Right hindlimb (tissue), 1 donor: ENCODE measurements at places on chromosomes 4 and X.
A peak's percentile ranks its signal among the peaks of the same experiment; 100 is the strongest.

DNA sequence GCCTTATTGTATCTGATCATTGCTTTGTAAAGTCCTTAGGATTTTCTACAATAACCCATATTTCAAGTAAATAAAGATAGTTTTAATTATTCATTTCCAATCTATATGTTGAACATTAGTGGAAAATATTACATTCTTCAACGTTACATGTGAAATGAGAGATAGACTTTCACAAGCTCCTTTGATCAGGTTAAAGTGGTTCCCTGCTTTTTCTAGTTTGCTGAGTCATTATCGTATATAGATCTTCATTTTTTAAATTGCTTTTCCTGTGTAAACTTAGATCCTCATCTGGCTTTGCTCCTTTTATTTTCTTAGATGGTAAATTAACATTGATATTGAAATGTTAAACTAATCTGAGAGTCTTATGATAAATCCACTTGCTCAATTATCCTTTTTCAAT is 599.0 kb downstream of the TRAM1L1 start:
- no peak for DNase-seq

DNA sequence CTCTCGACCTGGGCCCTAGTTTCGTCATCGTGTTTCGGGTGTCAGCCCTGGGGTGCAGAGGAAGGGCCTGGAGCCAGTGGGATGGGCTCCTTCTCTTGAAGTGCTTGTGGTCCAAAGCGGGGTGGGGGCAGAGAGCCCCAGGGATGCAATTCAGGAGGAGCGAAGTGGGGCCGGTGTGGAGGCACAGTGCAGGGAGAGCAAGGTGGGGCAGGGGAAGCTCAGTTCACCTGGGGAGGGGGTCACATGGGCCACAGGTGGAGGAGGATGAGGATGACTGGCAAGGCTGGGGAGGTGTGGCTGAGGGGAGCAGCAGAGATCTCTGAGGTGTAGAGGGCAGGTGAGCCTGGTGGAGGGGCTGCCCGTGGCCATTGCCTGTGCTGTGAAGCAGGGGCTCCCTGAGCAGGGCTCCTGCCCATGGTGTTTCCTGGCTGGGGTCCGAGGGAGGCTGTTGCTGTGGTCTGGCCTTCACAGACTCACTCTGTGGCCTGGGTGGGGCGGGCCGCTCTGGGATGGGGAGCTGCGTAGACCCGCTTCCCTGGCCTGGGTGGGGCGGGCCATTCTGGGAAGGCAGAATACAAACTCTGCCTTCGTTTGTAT is 6.9 kb downstream of the SORCS2 start:
- DNase-seq: peak; percentile 35

DNA sequence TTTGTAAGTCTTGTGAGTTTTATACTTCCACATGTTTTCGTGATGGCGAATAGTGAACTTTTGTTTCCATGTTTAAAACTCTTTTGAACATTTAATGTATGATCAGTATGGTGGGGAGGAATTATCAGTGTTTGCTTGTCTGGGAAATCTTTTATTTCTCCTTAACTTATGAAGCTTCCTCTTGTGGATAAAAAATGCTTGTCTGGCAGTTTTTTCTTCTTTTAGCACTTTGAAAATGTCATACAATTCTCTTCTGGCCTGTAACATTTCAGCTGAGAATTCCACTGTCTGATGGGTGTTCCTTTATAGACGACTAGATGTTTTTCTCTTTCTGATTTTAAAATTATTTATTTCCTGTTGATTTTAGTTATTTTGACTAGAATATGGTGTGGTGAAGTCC is 576.0 kb downstream of the DACH2 start:
- no peak for DNase-seq

DNA sequence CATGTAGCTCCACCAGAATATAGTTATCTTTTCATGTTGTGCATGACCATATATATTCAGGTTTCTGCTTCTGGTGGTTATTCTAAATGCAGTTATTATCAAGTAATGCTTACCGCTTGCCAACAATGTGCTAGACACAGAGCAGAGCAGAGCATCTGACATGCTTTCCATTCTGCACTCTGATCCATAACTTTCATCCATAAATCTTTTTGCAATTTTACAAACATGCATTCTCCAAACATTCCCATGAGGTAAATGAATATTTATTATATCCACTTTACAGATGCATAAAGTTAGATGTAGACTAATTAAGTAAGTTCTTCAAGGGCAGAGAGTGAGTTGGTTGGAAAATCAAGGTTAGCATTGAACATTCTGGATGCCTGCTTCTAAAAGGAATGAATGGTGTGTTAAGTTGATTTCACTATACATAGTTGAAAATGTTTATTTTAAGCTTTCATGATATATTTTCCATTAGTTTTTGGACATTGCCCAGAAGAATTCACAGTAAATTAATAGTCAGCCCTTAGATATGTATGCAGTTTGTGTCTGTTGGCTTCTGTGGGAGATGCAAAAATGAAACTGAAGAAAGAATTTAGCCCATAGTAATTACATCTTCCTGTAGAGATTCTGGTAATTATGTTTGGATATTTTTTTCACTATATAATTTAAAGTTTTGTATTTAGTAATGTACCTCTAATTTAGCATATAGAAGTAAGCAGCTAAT is 867.8 kb downstream of the CCSER1 start:
- DNase-seq: no peak

GRCh38 chrX:153631907-153632594 is 15.0 kb upstream of the DUSP9 start:
- DNase-seq: no peak

DNA sequence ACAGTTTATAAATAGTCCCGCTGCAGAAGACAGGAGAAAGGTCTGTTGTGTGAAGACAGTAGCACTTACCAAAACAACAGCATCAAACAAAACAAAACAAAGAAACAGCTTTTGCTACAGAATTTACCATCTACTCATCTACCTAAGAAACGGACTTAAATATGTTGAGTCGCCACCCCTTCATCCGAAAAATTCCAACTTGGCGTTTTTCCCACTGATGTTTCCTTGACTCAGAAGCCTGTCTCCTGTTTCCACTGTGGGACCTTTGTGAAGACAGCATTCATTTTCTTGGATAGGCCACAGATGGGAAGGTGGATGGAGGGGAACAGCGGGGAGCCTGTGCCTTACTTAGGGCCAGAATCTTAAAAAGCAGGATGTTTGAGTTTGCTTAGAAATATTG is 1.3 kb upstream of the ITM2A start:
- DNase-seq: no peak

DNA sequence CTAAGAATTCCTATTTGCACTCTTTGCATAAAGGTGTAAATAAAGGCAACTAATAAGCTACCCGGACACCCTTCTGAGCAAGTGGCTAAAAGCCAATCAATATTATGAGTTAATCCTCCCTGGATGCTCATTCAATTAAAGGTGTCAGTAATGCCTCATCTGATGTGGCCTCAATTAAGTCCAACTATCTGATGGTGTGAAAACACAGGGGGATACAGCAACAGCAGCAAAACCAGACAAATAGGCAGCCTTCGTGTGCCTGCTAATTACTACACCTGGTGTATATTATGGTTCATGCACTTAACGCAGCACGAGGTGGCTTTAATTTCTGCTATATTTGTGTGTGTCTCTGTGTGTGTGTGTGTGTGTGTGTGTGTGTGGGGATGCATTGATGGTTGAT is 244.4 kb downstream of the DCLK2 start:
- no peak for DNase-seq

GRCh38 chrX:47143894-47144625 is 442 bp downstream of the NDUFB11 start:
- DNase-seq: no peak

- DNase-seq: no peak
Observed at GRCh38 chr4:109552237-109552636, 7.8 kb upstream of the MCUB start.

DNA sequence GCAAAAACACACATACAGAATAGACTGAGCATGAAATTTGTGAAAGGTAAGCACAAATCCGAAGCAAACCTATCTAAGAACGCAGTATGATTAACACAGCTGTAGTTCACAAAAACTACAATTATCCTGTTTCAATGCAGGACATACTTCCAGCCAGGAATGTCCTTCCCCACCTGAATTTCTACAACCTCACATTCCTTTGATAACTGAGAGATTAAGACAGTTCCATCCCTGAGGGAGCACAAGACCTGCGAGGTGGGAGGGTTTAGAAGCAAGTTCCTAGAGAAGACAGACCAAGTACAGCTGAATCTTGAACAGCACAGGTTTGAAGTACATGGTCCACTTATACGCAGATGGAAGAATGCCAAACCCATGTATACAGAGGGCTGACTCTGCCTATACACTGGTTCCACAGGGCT is 10.6 kb downstream of the ABCG2 start:
- no peak for DNase-seq

DNA sequence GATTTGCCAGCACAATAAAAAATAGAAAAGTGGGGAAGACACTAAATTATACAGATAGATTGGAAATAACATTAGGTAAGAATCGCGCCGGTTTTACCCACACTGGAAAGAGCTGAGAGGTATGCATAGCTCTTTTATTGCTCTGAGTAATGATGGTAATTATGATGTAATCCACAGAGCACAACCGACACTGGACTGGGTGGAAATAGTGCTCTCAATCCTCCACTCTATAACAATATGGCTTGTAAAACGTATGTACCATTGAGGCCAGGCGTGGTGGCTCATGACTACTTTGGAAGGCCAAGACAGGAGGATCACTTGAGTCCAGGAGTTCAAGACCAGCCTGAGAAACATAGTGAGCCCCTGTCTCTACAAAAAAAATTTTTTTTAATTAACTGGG is 104.3 kb upstream of the RAPGEF2 start:
- DNase-seq: no peak

DNA sequence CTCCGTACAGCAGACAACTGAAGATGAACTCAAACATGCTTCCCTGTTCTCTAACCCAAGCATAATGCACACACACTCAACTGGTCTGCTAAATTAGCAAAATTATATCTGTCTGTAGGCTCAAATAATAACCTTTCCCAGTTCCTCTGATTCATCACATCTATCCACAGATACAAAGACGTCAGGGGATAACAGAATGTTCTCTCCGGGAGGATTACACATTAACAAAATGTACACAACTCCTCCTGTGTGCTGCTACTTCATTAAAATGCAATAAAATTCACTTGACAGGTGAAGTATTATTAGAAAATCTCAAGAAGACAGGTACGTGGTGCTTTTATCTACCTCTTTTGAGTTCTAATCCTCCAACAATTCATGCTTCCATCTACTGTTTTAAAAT is 57.4 kb downstream of the FAT1 start:
- no peak for DNase-seq

DNA sequence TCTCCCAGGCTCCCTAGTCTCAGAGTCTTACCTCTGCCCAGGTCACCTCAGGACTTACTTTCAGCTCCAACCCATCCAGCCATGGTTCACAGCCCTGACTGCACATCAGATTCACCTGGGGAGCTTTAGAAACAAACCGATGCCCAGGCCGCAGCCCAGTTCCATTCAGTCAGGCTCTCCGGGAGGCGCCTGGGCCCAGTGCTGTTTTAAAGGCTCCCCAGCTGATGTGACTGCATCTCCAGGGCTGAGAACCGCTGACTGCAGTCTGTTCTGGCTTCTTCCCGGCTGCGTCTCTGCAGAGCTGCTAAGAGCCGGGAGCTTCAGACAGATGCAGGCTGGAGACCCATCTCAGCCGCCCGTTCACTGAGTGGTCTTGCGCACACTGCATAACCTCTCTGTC is 44.4 kb upstream of the LGI2 start:
- no peak for DNase-seq

- no peak for DNase-seq
Observed at GRCh38 chr4:55291227-55291640, 54.8 kb upstream of the SRD5A3 start.

DNA sequence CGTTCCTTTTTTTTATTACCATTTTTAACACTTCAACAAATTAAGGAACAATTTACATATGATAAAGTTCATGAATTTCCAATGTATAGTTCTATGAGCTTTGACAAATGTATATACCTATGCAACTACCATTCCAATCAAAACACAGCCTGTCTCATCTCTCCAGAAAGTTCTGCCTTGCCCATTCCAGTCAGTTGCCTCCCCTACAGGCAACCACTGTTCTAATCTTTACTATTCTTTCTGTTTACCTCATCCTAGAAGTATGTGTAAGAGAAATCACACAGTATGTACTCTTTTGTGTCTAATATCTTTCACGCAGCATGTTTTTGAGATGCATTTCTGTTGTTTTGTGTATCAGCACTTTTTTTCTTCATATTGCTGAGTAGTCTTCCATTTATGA is 224.9 kb downstream of the KIT start:
- DNase-seq: no peak

GRCh38 chrX:136574548-136574947 is 42.5 kb downstream of the VGLL1 start:
- no peak for DNase-seq
